G401 (cell line): ENCODE measurements at places on chromosomes 5 and 9. TPM values are rescaled to one million over a fixed set of nuclear protein-coding genes. Genes with fewer than 3 reads are reported as not detected.

DNA sequence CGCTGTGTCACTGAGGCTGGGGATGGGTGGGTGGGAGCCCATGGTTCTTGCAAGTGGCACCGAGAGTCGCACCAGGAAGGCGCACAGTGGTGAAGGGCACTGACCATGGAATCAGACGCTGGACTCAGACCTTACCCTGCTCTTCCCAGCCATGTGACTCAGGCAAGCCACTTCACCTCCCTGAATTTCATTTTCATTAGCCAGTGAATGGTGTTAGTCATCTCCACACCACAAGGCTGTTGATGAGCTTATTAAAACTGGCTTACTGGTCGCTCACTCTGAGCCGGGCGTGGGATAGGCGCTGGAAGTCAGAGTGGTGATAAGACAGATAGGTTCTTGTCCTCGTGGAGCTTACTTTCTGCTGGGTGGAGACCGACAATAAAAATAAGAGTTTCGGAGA lies 25.1 kb downstream of the FGF18 start:
- DNase-seq: no peak

DNA sequence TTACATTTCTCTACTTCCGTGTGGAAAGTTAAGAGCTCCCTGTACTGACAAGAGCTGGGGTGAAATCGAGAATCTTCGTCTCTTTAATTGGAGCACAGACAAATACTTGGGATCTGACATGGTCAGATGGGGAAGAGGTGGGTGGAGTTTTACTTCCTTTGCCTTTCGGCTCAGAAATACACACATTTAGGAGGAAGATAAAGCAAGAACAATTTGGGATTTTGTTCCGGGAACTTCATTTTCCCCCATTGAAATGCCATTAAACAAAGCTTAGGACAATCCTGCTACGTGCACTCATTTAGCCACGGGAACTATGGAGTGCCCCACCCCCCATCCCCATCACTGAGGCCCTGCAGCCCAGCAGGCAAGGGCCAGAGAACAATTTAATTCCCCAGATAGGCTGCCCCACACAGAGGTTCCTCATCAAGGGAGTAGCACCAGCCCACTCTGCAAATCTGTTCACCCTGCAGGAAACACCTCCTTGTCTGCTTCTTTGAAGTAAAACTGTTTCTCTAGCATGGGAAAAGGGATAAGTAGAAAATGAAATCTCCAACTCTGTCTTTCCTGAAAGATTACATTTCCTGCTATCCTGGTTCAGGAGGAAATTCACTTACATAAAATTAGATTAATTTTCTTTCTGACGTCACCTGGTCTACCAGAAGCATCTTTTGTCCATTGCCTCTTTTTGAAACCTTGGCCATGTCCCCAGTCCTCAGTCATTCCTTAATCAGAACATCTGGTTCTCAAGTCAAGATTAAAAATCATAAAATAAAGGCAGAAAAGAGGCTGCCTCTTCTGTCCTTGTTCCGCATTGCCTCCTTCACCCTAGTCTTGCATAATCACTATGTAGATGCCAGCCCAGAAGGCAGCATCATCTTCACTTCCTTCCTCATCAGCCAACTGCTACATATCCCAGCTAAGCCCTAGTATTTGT lies 206.4 kb downstream of the ENC1 start:
- no peak for DNase-seq

- no peak for DNase-seq
Observed at GRCh38 chr5:100722657-100723056, 180.4 kb downstream of the ST8SIA4 start.

GRCh38 chr9:93237540-93237939 lies 53.6 kb downstream of the WNK2 start:
- no peak for DNase-seq

GRCh38 chr5:55546947-55547346 lies 12.2 kb upstream of the PLPP1 start:
- no peak for DNase-seq

- DNase-seq: peak; percentile 87
Observed at GRCh38 chr9:101530076-101530711, 3.5 kb upstream of the RNF20 start.

GRCh38 chr5:158751961-158752655 lies 347.6 kb downstream of the EBF1 start:
- no peak for DNase-seq

DNA sequence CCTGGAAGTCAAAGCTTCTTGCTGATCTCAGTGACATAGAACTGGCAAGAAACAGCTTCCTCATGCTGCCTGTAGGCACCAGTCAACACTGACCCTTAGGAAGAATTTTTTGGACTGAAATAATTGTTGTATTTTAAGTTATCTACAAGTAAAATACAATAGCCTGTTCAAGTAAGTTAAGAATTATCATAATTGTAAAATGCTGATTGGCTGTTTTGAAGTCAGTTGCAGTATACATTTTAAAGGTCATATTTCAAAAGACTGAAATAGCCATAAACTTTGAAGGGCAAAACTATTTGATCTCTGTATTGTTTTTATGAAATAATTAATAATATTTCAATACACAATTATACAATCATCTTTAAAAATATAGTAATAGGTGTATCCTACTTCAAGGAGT lies 794.9 kb downstream of the MAT2B start:
- DNase-seq: no peak

- no peak for DNase-seq
Observed at GRCh38 chr9:343773-344172, 129.1 kb downstream of the DOCK8 start.

DNA sequence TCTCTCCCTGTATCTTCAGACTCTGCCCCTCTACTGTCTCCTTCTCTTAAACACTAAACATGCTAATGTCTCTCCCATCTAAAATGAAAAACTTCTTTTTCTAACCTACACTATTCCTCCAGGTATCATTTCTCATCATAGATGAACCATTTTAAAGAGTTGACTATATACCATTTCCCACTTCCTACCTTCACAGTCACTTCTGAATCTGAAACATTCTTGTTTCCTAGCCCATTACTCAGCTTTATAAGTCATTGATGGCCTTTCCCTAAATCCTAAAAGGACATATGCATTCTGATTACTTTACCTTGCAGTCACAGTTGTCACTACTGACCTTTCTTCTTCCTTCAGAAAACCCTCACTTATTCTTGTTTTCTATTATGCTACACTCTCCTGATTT lies 118.2 kb downstream of the SSBP2 start:
- DNase-seq: no peak

- no peak for DNase-seq
Observed at GRCh38 chr5:121199216-121199999, 652.3 kb upstream of the FTMT start.

CEL gene
- total RNA-seq: 0.31 and 0.92 TPM in 2 replicates

HSPB3 gene
- total RNA-seq: not detected in 2 replicates

BTNL8 gene
- not detected in 2 replicates for total RNA-seq

SPARC gene
- 194 and 247 TPM in 2 replicates for total RNA-seq
